ENCODE measurements at places on chromosomes 7 and 10.
A peak's percentile ranks its signal among the peaks of the same experiment; 100 is the strongest.

DNA sequence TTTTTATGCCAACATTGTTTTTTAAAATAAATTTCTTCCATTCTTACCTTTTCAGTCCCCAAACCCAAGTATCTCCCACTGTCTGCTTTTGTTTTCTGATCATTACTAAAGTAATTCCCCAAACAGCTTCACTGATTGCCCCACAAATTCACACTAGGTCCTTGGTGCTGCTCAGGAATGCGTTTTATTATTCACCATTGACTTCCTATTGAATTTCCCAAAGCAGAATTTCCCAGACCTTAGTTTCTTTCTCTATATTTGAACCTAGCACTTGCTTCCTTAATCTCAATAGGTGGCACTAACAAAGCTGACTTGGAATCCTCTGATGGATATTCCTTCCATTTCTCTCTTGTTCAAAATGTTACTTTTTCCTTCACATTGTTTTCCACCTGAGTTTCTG is 52.2 kb downstream of the FZD1 start:
- DNase-seq, result no peak

- DNase-seq, result no peak
Measured at GRCh38 chr7:51290304-51290637, 26.3 kb downstream of the COBL start.

DNA sequence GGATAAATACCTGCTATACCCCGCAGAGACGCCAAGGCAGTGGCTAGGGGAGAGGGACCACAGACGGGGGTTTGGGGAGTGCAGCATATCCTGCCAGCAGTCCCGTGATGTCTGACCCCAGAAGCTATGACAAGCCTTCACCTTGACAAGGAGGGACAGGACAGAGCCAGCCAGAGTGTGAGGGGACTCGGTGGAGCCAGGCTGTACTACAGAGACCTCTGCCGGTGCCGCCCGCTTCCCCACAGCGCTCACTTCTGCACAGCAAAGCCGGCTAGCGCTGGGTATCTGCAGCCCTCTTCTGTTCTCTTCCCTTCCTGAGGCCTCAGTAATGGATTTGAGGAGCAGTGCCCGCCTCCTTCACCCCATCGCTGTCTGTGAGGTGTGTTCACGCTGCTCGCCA is 47.0 kb upstream of the PFKP start:
- no peak for DNase-seq

DNA sequence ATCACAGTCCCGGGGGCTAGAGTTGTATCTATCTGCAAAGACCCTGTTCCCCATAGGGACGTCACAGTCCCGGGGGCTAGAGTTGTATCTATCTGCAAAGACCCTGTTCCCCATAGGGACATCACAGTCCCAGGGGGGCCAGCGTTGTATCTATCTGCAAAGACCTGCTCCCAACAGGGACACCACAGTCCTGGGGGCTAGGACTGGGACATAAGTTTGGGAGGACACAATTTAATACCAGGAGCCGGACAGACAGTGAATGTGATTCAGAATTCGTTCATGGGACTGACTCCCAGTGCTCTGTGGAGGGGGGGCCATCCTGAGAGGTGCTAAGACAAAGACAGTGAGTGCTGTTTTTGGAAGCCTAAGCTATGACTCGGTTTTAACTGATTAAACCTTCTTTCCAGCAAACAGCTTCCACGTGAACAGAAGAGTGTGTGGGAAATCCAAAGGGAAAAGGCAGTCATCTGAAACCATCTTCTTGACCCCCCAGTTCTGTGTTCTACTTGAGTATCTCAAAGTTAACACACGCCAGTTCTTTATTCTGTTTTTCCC is 153.0 kb downstream of the DIP2C start:
- no peak for DNase-seq

DNA sequence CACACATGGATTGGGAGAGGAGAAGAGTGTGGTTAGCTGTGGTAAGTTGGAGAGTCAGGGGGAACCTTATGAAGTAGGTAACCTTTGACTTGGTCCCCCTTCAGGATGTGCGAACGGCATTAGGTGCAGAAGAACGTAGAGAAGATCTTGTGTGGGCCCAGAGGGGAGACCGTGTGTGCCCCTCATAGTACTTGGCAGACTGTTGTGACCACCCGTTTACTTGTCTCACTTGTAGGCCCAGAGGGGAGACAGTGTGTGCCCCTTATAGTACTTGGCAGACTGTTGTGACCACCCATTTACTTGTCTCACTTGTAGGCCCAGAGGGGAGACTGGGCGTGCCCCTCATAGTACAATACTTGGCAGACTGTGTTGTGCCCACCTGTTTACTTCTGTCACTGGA is 2.6 kb downstream of the GTPBP4 start:
- no peak for DNase-seq

DNA sequence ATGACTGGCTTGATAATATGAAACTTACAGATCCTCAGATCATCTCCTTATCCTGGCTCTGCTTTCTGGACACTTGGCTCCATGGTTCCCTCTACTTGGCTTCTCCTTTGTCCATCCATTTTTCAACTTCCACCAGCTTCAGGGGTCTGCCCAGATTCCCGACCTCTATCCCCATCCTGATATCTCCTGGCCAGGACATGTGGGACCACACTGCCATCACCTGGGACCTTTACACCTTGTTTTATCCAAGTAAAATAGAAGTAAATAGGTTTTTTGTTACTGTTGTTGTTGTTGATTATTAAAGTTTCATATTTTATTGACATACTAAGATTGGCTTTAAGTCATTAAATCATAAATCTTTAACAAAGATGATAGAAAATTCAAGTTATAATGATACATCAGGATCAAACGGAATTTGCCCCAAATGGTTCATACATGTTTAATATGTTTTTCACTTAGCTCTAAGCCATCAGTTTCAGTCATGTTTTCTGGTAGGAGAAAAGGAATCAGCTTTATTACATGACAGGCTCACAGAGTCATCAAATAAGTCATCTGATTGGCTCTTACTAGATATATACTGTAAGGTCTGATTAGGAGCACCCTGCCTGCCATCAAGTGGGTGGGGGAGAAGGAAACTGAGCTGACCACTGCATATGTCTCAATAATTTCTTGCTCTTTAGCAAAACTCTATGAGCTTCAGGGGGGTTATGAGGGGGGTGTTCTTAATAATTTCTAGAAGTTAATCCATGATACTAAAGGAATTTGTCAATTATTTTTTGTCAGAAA is 111.5 kb upstream of the AHR start:
- no peak for DNase-seq

DNA sequence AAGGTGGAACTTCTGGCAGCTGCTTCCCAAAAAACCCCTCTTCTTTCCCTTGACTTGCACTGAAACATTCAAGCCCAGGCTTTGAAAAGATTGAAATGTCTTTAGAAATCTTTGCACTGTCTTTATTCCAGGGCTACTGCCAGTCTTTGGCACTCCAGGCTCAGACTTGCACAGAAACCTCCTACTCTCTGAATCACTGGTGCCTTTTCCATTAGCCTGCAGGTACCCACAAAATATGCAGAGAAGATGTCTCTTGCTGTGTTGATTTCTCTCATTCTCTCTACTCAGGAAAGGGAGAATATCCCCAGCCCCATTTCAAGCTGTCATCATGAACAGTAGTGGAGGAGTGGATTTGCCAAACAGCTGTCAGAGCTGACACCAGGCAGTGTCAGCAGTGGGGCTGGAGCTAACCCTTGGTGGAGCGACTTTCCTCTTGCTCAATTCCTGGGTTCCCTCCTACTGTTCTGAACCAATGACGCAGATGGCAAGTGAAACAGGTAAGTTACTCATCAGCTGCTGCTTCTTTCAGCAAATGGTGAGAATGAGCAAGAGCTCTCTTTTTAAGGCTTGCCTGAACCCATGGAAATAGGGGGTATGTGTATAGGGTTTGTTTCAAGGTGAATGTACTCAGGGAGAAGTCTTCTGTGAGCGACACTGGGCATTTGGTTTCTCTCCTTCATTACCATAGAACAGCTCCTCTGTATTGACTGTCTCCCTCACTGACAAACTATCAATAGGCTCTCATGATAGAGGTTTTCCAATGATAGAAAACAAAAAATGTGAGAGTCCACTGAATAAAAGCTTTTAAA is 362.4 kb downstream of the ADRA2A start:
- no peak for DNase-seq

GRCh38 chr10:100895896-100896295 is 16.9 kb upstream of the SLF2 start:
- DNase-seq, result no peak

- DNase-seq, result no peak
Measured at GRCh38 chr7:40301486-40302068, 166.8 kb downstream of the SUGCT start.

GRCh38 chr10:4067531-4067930 is 282.5 kb upstream of the KLF6 start:
- DNase-seq, result peak; percentile 19

- no peak for DNase-seq
Measured at GRCh38 chr10:11698691-11699549, 43.3 kb upstream of the ECHDC3 start.

DNA sequence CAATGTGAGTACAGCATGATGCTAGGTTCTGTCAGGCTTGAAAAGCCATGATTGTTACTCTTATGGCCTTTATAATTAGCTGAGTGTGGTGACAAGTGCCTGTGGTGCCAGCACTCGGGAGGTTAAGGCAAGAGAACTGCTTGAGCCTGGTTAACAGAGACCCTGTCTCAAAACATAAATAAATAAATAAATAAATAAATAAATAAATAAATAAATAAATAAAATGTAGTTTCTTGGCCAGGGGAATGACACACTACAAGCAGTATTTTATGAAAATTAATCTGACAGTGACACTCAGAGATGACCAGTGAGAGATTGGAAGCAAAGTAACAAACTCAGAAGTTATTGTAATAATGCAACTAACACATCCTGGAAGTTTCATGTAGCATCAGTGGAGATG is 2.3 kb upstream of the MORN4 start:
- no peak for DNase-seq

DNA sequence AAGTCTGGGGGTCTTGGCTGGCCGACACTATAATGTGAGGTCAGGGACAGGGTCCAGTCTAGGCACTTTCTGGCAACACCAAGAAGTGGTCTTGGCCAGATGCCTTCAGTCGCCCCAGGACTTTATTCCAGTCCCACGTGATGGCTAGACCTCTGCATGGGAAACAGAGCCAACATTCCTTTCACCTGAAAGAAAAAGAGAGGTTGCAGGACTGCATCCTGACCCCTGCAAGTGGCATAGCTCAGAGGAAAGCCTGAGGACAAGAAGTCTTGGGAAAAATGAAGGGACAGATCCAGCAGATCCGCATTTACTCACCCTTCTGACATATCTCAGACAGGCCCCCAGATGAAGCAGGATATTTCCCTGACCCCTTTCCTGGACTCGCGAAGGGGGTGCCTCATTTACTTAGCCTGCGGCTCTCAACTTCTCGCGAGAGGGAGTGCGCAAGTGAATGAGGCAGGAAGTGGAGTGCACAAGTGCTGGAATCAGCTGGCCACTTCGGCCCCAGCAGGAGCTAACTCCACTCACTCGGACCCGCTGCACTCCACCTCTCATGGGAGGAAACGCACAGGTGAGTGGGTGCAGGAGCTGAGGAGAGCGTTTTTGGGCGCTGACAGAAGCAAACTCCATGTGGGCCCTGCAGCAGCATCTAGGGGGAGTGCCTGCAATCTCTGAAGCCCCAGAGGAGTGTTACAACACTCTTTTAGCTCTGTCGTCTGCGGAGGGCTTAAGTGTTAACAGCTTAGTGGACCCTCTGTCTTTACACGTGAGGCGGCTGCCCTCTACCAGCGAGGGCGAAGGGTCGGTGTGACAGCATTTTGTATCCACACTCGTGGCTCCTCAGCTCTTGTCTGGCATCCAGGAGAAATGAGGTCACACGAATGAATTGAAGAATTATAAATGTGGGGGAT is 916.2 kb upstream of the GHITM start:
- DNase-seq, result no peak

GRCh38 chr7:22137026-22137425 is 191.3 kb upstream of the CDCA7L start:
- no peak for DNase-seq

GRCh38 chr10:127047878-127048238 is 142.6 kb downstream of the DOCK1 start:
- DNase-seq, result no peak

DNA sequence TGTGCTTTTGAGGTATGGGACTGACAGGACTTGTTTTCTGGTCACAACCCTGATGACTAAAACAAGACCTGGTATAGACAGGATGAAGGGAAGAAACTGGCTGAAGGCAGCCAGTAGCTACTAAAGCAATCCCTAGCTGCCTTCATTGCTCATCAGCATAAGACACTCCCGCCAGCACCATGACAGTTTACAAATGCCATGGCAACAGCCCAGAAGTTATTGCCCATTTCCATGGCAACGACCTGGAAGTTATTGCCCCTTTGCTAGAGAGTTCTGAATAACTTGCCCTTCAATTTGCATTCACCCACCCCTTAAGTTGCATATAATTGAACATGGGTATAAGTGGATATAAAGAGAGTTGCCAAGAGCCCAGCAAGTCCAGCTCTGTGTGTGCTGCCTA is 169.6 kb upstream of the FAM171A1 start:
- no peak for DNase-seq

DNA sequence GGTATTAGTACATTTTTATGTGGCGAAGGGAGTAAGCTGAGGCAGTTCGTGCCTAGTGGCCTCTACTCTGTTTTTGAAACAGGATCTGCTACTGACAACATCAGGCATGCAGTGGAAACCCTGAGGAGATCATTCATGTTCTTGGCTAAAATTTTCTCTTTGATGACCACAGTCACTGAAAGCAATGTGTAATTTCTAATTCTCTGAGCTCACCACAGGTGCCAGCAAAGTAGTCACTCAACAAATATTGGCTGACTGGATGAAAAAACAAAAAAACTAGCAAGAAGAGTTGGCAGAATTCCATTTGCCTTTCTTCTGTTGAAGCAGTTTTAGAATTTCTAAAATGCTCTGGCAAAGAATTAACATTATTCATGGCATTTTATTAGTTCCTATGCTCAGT is 176.5 kb upstream of the KCTD7 start:
- no peak for DNase-seq

- DNase-seq, result no peak
Measured at GRCh38 chr7:55209366-55209765, 155.8 kb upstream of the LANCL2 start.

- peak; percentile 15 for DNase-seq
Measured at GRCh38 chr7:131032786-131033185, 294.9 kb upstream of the MKLN1 start.

DNA sequence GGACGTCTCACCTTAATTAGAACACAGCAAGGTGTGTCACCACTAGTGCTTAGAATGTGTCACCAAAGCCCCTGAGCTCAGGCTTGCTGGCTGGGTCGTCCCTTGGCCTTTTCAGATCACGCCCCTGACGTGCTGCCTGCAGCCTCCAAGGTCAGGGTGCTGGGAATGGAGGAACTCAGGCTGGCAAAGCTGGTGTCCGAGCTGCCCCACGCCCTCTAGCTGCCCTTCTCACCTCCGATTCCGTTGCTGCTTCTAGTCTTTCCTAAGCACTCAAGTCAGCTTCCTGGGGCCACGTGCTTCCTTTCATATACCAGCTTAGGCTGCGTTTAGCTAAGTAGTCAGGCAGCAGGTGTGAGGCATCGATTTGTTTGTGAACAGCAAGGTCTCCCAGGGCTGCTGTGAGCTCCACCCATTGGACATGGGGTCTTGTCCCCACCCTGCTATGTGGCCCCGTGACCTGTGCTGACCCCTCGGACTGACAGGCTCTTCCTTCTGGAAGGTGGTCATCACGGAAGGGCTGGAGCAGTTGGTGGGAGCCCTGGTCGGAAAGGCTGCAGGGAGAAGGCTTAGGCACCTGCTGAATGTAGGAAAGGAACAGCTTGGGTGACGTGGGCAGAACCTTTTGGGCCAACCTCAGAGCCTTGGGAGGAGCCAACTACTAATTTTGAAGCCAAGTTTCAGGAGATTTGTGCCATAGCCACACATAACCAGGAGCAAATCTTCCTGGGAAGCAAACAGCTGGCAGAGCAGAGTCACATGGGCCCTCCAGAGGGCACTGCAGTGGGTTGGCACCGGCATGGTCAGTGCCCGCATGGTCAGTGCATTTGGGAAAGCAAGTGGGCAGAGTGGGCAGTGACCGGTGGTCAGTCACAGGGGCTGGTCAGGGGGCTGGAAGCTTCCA is 28.8 kb downstream of the VIPR2 start:
- no peak for DNase-seq

Measured in stimulated activated CD4-positive, alpha-beta T cell treated with anti-CD3 and anti-CD28 coated beads, Interleukin-2, amount 100 ng/mL, for 24 hours (primary cell).